ENCODE measurements at places on chromosomes 1 and 21.

DNA sequence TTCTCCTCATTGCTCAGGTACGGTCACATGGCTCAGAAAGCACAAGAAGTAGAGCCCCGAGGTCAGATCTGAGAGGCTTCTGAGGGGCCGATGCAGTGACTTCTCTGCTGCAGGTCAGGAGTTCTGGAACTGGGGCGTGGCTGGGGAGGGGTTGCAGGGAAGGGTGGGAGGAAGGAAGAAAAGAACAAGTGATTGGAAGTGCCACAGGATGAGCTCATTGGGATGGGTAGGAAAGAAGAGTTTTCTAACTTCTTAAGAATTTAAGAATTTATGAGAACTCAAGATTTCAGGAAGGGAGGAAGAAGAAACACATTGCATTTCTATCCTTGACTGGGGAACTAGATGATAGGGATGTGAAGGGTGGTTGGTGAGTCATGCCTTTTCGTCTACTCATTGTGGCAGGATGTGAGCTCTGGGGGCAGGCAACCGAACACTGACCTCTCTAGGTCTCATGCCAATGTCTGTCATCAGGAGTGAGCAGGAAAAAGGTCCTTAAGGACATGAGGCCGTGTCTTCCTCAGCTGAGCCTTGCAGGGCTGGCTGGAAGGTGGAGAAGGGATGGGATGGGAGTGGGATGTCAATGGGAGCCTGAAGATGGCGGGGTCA lies 497 bp downstream of the FCRLB start:
- DNase-seq = no peak

DNA sequence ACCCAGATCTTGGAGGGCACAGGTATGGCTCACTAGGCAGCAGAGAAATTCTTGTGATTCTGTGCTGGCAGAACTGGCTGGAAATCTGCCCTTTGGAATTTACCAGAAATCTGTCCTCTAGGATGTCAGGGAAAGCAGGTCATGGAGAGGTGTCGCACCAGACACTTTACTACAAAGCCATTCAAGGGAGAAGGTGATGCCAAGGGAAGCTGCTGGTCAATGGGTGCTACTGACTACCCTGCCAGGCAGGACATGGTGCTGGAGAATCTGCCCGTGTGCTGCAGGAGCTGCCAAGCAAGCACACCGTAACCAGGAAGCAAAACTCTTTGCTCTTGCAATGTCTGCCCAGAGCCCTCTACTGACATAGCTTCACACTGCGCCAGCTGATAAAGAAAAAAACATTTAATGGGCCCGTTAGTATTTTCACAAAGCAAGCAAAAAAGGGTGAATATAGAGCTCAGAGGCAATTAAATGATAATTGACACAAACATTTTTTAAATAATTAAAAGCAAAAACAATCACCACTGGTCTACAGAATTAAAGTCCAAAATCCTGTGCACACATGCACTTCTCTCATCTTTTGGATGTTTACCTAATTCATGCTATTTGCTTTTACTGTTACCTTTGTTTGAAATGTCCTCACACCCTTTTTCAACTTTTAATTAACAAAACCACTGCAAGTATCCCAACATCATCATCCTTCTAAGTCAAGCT lies 7.2 kb upstream of the FBXO28 start:
- DNase-seq = peak; percentile 53

DNA sequence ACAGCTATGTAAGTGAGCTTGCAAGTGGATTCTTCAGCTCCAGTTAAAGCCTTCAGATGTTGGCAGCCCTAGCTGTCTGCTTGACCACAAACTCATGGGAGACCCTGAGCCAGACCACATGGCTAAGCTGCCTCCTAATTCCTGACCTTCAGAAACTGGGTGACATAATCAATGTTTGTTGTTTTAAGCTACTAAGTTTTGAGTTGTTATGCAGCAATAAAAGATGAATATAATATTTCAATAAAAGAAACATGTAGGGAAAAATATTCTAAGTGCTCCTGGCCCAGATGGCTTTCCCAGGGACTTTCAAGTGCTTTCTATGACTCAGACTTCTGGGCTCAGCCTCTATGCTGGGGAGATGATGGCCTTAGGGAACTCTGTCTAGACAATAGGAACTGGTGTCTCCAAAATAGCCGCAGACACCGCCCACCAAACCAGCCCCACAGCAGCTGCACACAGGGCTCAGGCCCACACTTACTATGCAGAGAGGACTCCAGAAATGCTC lies 20.3 kb upstream of the AZIN2 start:
- peak; percentile 68 for DNase-seq

DNA sequence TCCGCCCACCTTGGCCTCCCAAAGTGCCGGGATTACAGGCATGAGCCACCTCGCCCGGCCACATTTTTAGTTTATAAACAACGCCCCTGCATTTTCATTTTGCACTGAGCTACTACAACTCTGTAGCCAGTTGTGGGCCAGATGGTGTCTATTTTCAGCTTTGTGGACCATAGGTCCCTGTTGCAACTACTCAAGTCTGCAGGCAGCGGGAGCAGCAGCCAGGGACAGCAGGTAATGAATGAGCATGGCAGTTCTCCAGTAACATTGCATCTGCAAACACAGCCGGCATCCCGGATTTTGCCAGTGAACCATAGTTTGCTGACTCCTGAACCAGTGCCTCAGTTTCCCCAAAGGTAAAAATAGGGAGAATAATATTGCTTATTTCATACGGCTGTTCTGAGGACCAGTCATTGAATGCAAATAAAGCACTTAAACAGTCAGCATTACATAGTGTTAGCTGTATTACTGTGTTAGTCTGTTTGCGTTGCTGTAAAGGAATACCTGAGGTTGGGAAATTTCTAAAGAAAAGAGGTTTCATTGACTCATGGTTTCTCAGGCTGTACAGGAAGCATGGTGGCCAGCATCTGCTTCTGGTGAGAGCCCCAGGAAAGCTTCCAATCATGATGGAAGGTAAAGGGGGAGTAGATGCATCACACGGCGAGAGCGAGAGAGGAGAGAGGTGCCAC lies 65.5 kb upstream of the SLC45A1 start:
- no peak for DNase-seq

- no peak for DNase-seq
These were observed 27.1 kb downstream of the OSBPL9 start for GRCh38 chr1:51644020-51644419.

DNA sequence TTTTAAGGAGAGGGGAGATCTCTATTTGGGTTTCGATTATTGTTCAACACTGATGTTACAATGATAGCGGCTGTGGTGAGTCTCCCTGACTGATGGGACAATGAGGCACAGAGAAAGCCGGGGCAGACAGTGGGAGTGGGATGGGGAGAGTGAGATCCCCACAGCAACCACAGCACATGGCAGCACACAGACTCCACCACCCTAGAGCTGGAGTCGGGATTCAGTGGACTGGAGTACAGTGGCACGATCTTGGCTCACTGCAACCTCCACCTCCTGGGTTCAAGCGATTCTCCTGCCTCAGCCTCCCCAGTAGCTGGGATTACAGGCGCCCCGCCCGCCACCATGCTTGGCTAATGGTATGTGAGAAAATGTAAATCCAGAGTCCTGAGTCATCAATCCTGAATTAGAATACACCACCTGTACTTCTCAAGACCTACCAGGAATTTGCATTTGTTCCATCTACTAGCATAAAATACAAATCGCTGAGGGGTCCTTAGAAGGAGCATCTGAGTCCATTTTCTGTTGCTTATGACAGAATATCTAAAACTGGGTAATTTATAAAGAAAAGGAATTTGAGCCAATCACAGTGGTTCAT lies 125.8 kb downstream of the TOMM20 start:
- no peak for DNase-seq

- DNase-seq = peak; percentile 92
These were observed 5.1 kb downstream of the TMEM201 start for GRCh38 chr1:9593492-9594465.
